DMS79 (cell line): ENCODE measurements at places on chromosomes 16 and 17.

DNA sequence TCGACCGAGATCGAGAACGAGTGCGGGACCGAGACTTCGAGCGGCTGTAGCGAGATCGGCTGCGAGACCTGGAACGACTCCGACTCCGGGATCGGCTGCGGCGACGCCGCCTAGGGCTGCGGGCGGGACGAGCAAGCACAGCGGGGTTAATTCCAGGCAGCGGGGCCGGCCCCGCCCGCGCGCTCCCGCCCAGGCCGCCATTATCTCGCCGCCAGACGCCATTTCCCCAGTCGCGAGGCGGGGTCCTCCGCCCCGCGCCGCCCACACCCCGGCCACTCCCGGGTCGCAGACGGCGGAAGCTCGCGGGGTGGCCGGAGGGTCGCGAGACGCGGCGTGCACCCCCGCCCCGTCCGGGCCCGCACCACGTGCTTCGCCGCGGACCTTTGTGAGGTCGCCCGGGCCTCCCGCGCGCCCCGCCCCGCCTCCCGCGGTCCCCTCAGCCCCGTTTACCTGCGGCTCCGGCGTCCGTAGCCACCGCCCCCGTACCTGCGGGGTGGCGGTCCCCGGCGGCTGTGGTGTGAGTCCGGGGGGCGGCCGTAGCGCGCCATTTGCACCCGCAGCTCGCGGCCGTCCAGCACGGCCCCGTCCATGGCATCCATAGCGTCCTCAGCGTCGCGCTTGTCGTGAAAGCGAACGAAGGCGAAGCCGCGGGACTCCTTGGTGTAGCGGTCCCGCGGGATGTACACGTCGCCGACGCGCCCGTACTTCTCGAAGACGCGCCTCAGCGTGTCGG is 616 bp downstream of the SRSF2 start:
- DNase-seq: no peak

DNA sequence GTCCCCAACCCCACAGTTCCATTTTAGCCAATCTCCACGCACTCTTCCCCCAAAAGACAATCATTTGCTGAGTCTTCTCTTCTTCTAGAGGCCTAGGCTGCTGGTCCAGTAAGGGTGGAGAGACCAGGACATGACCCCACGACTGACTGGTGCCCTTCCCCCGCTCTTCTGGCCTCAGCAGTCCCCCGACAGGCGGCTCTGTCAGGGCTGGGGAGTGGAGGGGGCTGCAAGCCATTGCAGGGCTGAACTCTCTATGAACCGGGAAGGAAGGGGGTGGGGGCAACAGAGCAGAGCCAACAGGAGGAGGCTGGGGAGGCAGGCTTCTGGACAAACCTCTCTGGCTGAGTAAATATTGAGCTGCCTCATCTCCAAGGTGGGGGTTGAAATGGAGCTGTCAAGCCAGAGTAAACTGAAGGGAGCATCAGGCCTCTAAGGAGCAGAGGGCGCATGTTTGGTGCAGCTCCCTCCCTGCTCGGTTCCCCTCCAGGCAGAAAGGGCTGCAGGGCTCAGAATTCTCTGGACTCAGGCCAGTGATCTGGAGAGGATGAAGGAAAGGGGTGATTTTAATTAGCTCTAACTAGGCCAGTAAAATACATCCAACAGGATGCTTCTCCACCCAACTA is 8.7 kb downstream of the HOXB1 start:
- no peak for DNase-seq

GRCh38 chr17:40694584-40694983 is 9.0 kb downstream of the KRT24 start:
- DNase-seq: peak; percentile 3

DNA sequence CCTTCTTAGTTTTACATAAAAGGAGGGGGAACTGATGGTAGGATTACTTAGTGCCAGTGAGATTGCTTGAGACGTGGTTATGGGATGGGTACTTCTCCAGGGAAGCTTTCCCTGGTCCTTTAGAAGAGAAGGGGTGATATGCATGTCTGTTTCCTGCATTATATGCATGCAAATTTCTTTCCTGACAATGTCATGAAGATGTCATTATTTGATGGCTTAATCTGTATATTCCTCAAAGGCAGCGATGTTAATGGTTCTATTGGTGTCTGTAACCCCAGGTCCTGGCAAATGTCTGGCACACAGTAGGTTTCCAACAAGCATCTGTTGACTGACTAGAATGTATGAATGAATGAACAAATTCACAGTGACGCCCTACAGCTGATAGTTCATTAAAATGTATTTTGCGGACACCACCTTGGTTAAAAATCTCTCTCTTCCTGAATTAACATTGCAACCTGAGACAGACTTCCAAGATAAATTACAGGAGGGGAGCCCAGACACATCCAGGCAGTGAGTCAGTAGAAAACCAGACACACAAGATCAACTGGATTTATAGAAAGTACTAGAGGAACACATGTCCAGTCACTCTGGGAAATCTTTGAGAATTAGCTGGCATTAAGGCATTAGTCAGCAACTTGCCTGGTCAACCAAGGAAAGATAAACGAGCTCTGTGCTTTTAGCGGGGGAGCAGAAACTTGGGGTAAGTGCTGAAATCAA is 293.4 kb downstream of the XYLT1 start:
- no peak for DNase-seq

DNA sequence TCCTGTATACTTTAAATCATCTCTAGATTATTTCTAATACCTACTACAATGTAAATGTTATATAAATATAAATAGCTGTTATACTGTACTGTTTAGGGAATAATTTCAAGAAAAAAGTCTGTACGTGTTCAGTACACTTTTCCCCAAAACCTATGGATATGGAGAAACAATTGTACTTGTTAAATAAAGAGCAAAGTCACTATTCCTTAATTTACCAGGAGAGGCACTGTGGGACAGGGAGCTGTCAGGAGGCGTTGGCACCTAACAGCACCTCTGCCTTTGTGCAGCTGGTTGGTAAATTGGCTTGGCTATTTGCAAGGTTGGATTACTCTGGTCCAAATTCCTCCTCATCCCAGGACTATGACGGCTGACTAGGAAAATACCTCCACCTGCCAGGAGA is 28.0 kb downstream of the CRHR1 start:
- no peak for DNase-seq

DNA sequence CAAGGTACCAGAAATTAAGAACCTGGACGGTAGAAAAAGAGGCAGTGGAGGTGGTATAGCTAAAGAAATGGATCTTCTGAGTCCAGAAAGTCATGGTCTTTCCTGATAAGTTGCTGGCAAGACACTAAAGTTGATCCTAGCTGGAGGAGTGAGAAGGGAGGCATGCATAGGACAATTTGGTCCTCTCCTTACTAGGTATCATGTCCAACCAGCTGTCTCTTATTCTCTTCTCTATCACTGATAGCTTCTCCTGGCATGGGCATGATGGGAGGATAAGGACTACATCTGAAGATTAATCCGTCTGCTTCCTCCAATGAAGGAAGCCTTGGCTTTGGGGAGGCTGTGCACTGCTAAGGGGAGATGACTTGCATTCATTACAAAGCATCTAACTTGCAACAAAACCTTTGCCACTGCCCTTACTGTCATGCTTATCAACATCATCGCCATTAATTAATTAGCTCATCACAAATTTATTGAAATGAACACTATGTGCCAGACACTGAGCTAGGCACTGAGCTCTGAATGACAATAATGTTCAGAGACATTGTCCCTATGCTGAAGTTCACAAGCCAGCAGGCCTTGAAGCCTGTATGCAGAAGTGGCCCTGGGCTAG is 3.1 kb upstream of the FAM117A start:
- no peak for DNase-seq
